Fibroblast of villous mesenchyme (primary cell): ENCODE measurements at places on chromosomes 5 and 9. TPM values are rescaled to one million over a fixed set of nuclear protein-coding genes. Genes with fewer than 3 reads are reported as not detected.

The PLPPR1 gene
- not detected in 2 replicates for total RNA-seq

The HNRNPK gene
- total RNA-seq: 465 and 522 TPM in 2 replicates

The SRA1 gene
- 40.6 and 53.1 TPM in 2 replicates for total RNA-seq

The OGN gene
- total RNA-seq: not detected in 2 replicates

The DDX4 gene
- not detected in 2 replicates for total RNA-seq

The SPEF2 gene
- total RNA-seq: 3.5 and 4.3 TPM in 2 replicates

The ZNF354C gene
- total RNA-seq: 6.8 and 9.1 TPM in 2 replicates

The CAMK4 gene
- total RNA-seq: 1.3 and 3.2 TPM in 2 replicates

The CDH10 gene
- 0.97 and 2.2 TPM in 2 replicates for total RNA-seq

The ECM2 gene
- total RNA-seq: 2.3 and 2.6 TPM in 2 replicates

The CDH9 gene
- total RNA-seq: not detected in 2 replicates

The IL5 gene
- total RNA-seq: not detected in 2 replicates

The NSUN2 gene
- 39.9 and 46.2 TPM in 2 replicates for total RNA-seq

The NXNL2 gene
- total RNA-seq: 7.7 and 11.2 TPM in 2 replicates

The FRMD3 gene
- 0.64 and 0.86 TPM in 2 replicates for total RNA-seq

The CARTPT gene
- not detected in 2 replicates for total RNA-seq

The ADAMTSL1 gene
- 3.0 and 10.0 TPM in 2 replicates for total RNA-seq

The ADGRV1 gene
- under 0.01 and 0.43 TPM in 2 replicates for total RNA-seq

The TRPM6 gene
- under 0.01 TPM in 2 replicates for total RNA-seq

The HNRNPAB gene
- 52.8 and 63.5 TPM in 2 replicates for total RNA-seq

The PCDHGB3 gene
- 3.9 and 5.2 TPM in 2 replicates for total RNA-seq

The MARCOL gene
- not detected in 2 replicates for total RNA-seq

The PRSS3 gene
- 3.9 and 12.9 TPM in 2 replicates for total RNA-seq

The TMEM174 gene
- not detected in 2 replicates for total RNA-seq

The SEMA6A gene
- total RNA-seq: 0.97 and 2.2 TPM in 2 replicates

The SLC6A19 gene
- total RNA-seq: not detected in 2 replicates

The NR5A1 gene
- total RNA-seq: not detected in 2 replicates

The CBY3 gene
- total RNA-seq: 0.32 TPM in 1 of 2 replicates, not detected in the other

The NOXA1 gene
- total RNA-seq: 0.32 TPM in 1 of 2 replicates, not detected in the other

The SPAG8 gene
- 0.32 and 0.86 TPM in 2 replicates for total RNA-seq

The GLT6D1 gene
- total RNA-seq: not detected in 2 replicates

The SLC25A48 gene
- not detected in 2 replicates for total RNA-seq

The GGTA1 gene
- total RNA-seq: not detected in 2 replicates

The SPACA9 gene
- total RNA-seq: 2.2 and 2.6 TPM in 2 replicates

The PLCXD3 gene
- total RNA-seq: 0.32 and 0.43 TPM in 2 replicates

The SLC34A3 gene
- under 0.01 TPM in 1 of 2 replicates, not detected in the other for total RNA-seq

The AMBP gene
- total RNA-seq: not detected in 2 replicates

The COL27A1 gene
- 22.9 and 23.3 TPM in 2 replicates for total RNA-seq

The CFAP77 gene
- total RNA-seq: under 0.01 TPM in 1 of 2 replicates, not detected in the other

The SLC4A9 gene
- total RNA-seq: not detected in 2 replicates

The DOCK2 gene
- total RNA-seq: 6.1 and 7.3 TPM in 2 replicates

The CDK9 gene
- 37.0 and 50.1 TPM in 2 replicates for total RNA-seq

The BARX1 gene
- total RNA-seq: not detected in 2 replicates

The PDZD2 gene
- 0.97 and 2.6 TPM in 2 replicates for total RNA-seq

The SOHLH1 gene
- not detected in 2 replicates for total RNA-seq

The DRD1 gene
- total RNA-seq: under 0.01 TPM in 2 replicates

The SLC46A2 gene
- total RNA-seq: not detected in 2 replicates

The FCN2 gene
- total RNA-seq: not detected in 2 replicates

The NLN gene
- 27.7 and 36.7 TPM in 2 replicates for total RNA-seq

The PCDHGB2 gene
- total RNA-seq: 2.3 and 2.6 TPM in 2 replicates

The AK8 gene
- total RNA-seq: 0.32 TPM in 1 of 2 replicates, not detected in the other

The CAAP1 gene
- total RNA-seq: 17.4 and 29.4 TPM in 2 replicates

The OMD gene
- total RNA-seq: not detected in 2 replicates

The CD72 gene
- 0.86 and 1.3 TPM in 2 replicates for total RNA-seq

The PCDHGA2 gene
- 2.6 and 3.0 TPM in 2 replicates for total RNA-seq

The CD14 gene
- 0.97 and 2.2 TPM in 2 replicates for total RNA-seq

The OR13C3 gene
- total RNA-seq: not detected in 2 replicates

The NEUROG1 gene
- not detected in 2 replicates for total RNA-seq

The TTC23L gene
- total RNA-seq: under 0.01 TPM in 1 of 2 replicates, not detected in the other

The OTP gene
- not detected in 2 replicates for total RNA-seq
